Activated T-cell treated with anti-CD3 and anti-CD28 coated beads, Interleukin-2, amount 50 U/mL, for 4 hours (primary cell): ENCODE measurements at places on chromosomes 1 and 21.

- no peak for DNase-seq
These were observed 74.8 kb downstream of the ELAVL4 start for GRCh38 chr1:50183378-50184133.

DNA sequence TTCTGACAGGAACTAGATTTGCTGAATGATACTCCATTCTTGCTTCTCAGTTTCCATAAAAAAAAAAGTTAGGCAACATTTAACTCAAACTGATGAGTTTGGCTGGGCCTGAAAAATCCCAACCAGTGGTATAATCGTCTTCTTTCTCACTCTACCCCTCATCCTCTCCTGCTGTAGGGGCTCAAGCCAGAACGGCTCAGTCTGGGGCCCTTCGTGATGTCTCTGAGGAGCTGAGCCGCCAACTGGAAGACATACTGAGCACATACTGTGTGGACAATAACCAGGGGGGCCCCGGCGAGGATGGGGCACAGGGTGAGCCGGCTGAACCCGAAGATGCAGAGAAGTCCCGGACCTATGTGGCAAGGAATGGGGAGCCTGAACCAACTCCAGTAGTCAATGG lies 1.6 kb downstream of the TXLNA start:
- DNase-seq, result no peak

DNA sequence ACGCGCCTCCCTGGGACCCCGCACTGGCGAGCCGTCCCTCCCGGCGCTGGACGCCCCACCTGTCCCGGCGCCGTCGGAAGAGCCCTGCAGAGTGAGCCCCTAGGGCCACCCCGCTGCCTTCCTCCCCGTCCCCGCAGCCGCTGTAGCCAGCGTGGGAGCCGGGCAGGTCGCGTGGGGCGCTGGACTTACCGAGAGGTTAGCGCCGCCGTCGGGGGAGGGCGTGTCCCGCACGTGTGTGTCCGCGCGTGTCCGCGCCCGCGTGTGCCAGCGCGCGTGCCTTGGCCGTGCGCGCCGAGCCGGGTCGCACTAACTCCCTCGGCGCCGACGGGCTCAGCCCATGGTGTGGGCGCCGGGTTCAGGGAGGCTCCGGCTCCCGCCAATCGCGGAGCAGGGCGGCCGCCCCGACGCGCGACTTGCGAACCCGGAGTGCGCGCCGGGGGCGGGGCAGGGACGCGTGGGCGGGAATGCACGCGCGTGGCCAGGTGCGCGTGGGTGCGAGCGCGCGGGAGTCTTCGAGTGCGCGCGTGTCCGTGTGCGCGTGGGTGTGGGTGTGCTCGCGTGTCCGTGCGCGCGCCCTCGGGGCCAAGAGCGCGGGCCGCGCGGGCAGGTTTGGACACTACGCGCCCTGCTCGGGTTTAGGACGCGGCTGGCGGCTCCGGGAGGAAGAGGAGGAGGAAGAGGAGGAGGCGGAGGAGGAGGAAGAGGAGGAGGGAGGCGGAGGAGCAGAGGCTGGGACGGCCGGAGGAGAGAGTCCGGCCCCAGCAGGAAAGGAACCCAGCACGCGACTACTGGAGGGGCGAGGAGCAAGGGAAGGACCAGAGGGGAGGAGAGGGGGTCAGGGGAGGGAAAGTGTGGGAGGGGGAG lies 145.2 kb upstream of the ETS2 start:
- DNase-seq, result no peak

- no peak for DNase-seq
These were observed 7.6 kb downstream of the CYP4X1 start for GRCh38 chr1:47031059-47031458.

- DNase-seq, result no peak
These were observed 6.3 kb downstream of the ZBTB8B start for GRCh38 chr1:32470991-32471694.

DNA sequence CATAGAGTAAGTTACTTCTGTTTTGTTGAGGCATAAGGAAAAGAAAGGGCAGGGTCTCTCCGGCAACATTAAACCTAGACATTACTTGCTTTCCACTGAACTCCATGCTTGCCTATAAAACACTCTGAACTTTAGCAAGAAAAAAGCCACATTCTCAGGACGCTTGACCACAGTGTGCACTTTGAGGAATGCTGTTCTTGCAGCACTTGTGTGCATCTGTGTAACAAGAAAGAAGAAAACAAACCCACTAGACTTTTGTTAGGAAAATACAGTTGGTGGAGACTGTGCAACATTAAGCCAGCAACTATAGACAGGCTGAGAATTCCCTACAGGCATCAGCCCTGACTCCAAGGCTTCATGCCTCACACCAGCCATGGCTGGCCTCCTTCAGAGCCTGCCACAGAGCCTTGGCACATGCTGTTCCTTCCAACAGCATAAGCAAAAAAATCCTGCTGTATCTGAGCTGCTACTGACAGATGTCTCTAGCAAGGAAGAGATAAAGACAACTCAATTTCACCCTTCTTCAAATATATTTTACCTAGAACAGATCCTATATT lies 5.8 kb downstream of the PDZK1 start:
- no peak for DNase-seq

GRCh38 chr1:9250411-9251381 lies 16.1 kb downstream of the H6PD start:
- no peak for DNase-seq

DNA sequence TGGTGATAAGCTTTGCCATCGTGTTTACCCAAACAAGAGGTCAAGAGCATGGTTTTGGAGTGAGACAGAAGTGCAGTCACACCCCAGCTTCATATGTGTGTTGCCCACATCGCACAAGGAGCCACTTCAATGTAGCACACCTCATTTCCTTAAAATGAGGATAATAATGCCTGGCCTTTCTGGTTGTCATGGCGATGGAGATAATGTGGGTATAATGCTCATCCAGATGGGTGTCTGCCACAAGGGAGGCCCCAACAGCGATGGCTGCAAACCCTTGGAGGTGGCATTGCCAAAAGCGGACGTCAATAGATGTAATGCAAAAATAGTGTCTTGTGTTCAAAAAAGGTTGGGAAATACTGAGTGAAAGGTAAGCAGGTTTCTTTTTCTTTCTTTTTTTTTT lies 83.1 kb upstream of the AJAP1 start:
- no peak for DNase-seq

DNA sequence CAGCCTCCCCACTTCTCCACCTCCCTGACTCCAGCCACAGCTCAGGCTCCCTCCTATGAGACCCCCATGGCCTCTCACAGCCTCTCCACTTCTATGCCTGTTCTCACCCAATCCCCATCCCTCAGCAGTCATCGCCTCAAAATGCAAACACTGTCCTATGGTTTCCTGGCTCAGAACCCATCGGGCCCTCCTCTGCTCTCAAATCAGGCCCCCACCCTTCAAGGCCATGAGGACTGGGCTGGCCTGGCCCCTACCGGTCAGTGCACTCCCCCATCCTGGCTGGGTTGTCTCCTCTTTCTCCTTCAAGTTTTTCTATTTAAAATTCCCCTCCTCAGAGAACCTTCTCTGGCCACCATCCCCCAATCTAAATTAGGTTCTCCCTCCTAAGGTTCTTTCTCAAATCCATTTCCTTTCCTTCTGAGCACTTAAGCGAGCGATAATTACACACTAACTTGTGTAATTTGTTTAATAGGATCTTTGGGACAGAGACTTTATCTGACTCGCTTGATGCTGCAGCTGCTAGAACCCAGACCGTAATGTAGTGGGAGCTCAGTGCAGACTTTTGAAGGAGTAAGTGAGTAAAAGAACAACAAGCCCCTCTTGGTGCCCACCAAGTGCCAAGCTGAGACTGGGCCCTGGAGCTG lies 347.2 kb downstream of the MATN1 start:
- DNase-seq, result no peak

DNA sequence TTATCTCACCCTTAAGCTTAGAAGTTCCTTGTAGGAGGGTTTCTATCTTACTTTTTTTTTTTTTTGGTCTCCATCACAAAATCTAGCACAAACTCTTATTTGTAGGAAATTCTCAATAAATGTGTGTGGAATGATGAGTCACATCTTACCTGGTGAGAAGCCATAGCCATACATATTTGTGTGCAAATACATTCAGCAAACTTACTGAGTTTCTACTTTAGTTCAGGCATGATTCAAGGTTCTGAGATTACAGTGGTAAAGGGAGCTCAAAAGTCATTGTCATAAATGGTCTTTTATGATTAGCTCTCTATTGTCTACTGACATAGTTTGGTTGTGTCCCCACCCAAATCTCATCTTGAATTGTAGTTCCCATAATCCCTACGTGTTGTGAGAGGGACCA lies 193.1 kb upstream of the UBE2U start:
- no peak for DNase-seq

DNA sequence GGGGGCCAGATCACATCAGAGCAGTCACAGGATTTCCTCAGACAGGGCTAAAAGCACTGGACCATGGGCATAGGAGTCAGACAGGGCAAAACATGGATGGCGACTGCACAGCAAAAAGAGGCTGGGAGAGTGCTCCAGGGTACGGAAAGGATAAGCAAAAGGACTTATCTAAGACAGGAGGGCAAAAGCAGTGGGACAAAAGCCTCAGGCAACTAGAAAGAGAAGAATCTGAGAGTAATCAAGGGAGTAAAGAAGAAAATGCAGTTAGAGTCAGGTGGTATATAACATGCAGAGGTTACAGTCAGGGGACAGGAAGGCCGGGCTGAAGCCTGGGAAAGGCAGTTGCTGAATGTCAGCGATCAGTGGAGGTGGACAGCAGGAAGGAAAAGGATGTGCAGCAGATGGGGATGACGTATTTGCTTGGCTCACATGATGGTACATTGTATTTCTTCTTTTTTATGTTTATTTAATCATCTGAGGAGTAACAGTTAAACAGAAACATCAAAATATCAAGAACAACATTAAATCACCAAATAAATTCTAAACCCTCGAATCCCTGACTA lies 63.1 kb upstream of the CNN3 start:
- DNase-seq, result no peak

DNA sequence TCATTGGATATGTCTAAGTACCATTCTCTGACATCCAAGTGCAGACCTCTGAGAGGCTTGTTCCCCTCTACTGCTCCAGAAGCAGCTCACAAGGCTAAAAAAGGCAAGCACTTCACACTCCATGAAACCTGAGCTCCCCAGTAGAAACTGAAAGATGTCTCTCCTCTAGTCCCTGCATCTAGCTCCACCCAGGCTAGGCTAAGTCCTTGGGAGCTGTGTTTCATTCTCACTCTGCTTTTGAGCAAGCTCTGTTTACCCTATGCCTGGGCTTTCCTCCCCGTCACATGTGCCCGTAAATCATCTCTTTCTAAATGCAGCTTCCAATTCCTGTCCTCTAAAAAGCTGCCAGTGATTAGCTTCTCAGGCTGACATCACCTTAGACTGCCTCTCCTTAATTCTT lies 39.0 kb downstream of the LRRC71 start:
- no peak for DNase-seq

DNA sequence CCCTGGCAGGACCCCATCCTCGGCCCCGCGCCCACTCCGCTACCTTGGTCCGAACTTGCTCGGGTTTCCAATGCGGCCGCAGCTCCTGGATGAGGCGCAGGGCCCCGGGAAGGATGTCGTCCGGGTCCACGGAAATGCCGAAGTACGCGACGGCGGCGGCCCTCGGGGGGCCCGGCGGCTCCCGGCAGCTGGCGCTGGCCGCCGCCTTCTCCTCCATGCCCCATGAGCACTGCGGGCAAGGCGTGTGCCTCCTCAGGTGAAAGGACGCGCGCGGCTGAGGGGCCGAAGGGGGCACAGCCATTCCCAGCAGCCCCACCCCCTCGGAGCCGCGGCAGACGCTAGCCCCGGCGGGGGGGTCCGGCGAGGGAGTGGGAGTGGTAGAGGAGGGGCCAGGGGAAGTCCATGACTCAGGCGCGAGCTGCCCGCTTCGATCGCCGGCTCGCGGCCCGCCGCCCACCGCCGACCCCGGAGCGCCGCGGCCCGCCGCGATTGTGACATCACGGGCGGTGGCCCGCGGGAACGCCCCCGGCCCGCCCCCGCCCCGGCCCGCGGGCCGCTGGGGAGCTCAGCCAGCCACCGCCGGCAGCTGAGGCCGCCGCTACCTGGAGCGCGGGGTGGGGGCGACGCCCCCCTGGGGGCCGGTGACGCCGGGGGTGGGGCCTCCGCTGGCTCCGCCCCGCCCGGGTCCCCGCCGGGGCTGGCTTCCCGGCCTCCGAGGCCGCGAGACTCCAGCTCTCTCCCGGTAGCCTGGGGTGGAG lies at the start of gene ETNK2:
Gene ETNK2, minus strand, starts transcription at position 493 of the 758 bp plus-strand sequence. Its CDS starts 192 bp downstream, at position 301.
- DNase-seq, result peak; percentile 52

GRCh38 chr1:206708882-206709281 lies 24.2 kb downstream of the MAPKAPK2 start:
- DNase-seq, result no peak

DNA sequence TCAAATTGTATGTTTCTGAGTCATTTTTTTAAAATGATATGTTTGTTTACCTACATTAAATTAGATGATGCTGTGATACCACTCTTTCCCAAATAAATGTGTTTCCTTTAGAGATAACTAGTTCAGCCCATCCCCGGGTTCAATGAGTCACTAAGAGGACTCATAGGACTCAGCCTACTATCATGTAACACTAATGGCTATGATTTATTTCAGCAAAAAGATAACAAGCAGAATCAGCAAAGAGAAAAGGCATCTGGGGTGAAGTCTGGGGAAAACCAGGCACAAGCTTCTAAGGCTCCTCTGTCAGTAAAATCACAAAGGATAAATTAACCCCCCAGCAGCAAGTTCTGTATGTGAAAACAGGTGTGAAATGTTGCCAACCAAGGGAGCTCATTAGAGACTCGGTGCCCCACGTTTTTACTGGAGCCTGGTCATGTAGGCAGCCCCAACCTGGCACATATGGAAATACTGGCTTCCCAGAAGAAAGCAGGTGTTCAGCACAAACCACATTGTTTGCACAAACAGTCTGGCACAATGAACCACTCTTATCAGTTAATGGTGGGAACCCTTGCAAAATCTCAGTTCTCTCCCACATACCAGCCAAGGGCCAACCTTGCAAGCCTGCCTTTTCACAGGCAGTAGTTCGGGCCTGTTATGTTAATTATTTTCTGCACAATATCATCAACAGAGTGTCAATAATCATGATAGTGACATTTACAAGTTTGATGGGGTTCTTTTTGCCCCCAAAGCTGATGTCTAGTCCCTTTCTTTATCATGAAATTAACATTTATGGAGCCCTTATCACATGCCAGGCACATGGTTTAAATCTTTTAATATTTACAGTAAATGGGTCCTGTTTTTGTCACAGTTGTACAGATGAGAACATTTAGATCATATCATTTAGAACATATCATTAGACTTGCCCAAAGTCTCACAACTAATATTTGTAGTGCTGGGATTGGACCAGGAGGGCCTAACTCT lies 23.1 kb upstream of the CNN3 start:
- DNase-seq, result no peak

DNA sequence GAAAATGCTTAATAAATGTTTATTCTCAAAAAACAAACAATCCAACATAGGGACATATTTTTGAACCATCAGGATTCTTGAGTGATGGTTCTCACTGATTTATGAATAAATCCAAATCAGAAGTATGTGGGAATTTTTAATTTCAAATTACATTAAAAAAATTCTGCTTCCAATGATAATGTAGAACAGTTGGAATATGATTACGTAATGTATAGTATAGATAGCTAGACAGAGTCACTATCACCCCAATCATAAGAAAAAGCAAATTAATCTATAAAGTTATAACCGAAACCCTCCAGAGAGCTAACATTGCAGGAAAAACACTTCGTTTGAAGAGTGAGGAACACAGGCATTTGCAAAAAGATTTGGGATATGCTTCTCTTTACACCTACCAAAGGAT lies 1600.6 kb upstream of the B3GALT2 start:
- DNase-seq, result no peak
